ENCODE measurements at places on chromosomes 6 and 20.

- no peak for DNase-seq
Observed at GRCh38 chr6:134405386-134406087, 87.6 kb upstream of the SGK1 start.

DNA sequence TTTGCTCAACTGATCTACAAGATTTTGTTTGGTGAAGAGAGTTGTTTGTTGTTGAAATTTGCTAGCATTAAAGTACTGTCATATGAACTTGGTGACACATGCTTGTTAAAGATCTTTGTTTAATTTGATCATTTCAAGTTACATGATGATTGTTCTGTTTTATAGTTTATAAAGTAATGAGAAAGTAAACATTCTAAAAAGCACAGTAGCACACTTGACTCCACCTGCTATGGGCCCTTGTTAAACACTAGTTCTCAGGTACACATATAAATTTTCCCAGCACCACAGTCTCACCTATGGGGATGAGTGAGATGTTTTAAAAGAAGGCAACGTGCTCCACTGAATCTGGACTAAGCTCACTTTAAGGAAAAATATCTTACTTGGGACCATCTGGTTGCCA lies 14.1 kb downstream of the MCHR2 start:
- no peak for DNase-seq

- no peak for DNase-seq
Observed at GRCh38 chr20:35121186-35121585, 25.9 kb downstream of the EDEM2 start.

DNA sequence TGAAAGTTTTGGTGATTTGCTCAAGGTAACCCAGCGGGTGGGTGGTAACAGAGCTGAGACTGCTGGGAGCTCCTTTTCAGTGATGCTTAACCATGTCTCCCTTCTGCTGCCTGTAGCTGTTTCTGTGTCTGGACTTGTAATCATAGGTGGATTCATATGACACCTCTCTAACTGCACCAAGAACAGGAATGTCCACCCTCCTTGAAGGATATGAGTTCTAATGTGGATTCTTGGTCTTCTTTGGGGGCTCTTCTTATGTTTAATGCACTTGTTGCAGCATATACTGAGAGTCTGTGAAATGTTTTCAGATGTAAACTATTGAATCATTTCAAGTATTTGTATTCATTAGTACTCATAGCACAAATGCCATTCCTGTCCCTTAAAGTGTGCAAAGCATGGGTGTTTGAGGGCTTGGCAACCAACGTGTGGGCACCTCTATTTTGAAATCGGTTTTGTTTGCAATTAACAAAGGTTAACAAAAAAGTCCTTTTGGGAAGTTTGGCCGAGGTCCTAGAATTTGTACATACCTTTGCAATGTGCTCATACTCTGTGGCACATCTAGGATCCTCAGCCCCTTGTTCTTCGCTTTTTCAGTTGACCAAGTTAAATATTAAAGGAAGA lies 138.0 kb downstream of the SOX4 start:
- DNase-seq, result no peak

All from WERI-Rb-1 (cell line).